Activated T-helper 2 cell treated with anti-CD3 and anti-CD28 coated beads, Interferon-gamma antibody, Interleukin-2, Interleukin-4, amounts not matched to agents 10 μg/mL and 5 μg/mL and 100 μg/mL, durations not matched to agents 14 hours and 24 hours and 36 hours (primary cell): ENCODE measurements at places on chromosomes 13 and 19.

- peaks cover 15% of the 10 kb centered on the region for H3K27me3 ChIP-seq
- no peak for DNase-seq
- peaks cover 9% of the 10 kb centered on the region for H3K4me1 ChIP-seq
- no peaks in the 10 kb centered on the region for H3K36me3 ChIP-seq
These were observed 31.9 kb upstream of the FLT1 start for GRCh38 chr13:28526876-28527275.

DNA sequence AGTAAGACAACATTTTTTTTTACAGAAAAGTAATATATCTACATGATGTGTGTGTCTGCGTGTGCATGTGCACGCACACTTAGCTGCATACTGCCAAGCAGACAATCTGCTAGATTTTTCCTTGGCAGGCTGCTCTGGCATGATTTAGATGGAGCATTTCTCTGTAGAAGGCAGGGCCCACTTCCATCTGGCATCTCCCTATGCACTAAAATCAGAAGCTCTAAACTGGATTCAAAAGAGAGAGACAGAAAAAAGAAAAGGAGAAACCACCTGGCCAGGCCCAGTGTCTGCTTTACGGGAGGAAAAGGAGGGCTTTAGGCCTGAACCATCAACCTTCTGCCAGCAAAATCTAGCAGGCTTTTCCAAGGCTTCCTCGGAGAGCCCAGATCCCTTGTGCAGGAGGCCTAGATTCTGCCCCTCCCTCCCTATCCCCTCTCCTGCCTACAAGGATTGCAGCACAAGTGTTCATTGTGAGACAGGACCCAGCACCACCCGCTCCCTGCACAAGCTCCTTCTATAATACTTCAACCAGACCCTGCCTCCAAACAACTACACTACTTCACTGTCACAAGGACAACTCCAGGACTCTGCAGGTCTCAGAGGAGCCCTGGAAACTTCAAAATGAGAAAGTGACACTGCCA lies 99.3 kb downstream of the DOCK9 start:
- no peak overlapping the region for H3K27ac ChIP-seq
- no peak for DNase-seq

- no peak overlapping the region for H3K4me3 ChIP-seq
- no peaks in the 10 kb centered on the region for H3K27me3 ChIP-seq
- peaks cover 7% of the 10 kb centered on the region for H3K4me1 ChIP-seq
- no peak overlapping the region for H3K27ac ChIP-seq
These were observed 43.8 kb downstream of the COG6 start for GRCh38 chr13:39699274-39699673.

DNA sequence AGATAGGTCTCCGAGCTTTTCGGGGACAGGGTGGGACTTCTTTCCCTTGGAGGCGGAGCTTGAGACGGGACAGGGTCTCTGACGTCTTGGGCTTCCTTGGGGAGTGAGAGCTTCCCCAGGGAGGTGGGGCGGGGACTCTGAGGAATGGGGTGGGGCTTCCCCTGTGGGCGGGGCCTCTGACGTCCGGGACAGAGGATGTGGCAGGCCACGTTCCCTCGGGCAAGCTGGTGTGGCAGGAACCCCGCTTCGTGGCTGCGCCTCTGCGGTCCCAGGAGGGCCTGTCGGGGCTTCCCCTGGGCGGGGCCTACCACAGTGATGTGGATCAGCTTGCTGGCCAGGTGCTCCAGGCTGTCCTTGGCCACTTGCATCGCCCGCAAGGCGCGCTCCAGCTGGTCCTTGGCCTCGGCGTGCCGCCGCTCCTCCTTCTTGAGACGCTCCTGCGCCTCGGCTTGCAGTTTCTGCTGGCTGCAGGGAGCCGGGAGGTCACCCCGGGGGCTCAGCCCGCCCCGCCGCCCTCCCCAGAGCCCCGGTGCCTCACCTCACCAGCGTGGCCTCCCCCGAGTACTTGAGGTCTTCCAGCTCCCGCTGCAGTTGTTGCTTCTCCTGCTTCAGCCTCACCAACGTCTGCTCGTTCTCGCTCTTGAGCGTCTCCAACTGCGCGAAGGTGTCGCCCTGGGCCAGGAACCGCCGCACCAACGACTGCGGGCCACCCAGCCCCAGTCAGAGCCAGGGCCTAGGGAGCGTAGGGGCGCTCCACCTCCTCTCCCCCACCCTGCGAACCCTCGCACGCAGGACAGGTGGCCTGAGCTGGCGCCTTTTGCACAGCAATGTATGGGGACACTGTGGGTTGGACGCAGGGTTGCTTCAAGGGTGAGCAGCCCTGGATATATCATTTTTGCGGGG lies 3.3 kb upstream of the RGL3 start:
- H3K27me3 ChIP-seq = peaks cover 47% of the 10 kb centered on the region
- H3K27ac ChIP-seq = no peak overlapping the region
- H3K4me3 ChIP-seq = peak overlapping the region; percentile 68
- H3K4me1 ChIP-seq = peaks cover 19% of the 10 kb centered on the region
- peak; percentile 73 for DNase-seq

DNA sequence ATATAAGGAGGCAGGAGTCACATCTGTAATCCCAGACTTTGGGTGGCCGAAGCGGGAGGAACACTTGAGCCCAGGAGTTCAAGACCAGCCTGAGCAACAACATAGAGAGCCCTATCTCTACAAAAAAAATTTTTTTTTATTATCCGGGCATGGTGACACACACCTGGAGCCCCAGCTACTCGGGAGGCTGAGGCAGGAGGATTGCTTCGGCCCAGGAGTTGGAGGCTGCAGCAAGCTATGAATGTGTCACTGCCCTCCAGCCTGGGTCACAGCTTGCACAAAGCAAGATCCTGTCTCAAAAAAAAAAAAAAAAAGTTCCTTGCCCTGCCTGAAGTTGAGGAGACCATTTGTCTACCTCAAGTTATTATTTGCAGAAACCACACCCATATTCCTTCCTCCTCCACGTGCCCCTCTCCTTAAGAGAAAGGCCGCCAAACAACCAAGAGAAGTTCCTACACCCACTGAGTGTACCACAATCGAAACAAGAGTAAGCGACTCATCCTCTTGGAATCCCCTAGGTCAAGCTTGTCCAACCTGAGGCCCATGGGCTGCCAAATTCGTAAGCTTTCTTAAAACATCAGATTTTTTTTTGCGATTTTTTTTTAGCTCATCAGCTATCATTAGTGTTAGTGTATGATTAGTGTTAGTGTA lies 2.2 kb downstream of the ABCC4 start:
- H3K27ac ChIP-seq = peak overlapping the region; percentile 23
- H3K4me1 ChIP-seq = peaks cover 29% of the 10 kb centered on the region
- peaks cover 6% of the 10 kb centered on the region for H3K27me3 ChIP-seq
- peaks cover 11% of the 10 kb centered on the region for H3K36me3 ChIP-seq
- H3K4me3 ChIP-seq = peak overlapping the region; percentile 88

GRCh38 chr19:36528921-36529518 lies 949 bp upstream of the ZNF260 start:
- peaks cover 54% of the 10 kb centered on the region for H3K36me3 ChIP-seq
- H3K27ac ChIP-seq = peak overlapping the region; percentile 94
- H3K27me3 ChIP-seq = no peaks in the 10 kb centered on the region
- peak overlapping the region; percentile 96 for H3K4me3 ChIP-seq

- DNase-seq = no peak
- H3K4me3 ChIP-seq = no peak overlapping the region
These were observed 344.5 kb upstream of the TMTC4 start for GRCh38 chr13:101019126-101019525.

DNA sequence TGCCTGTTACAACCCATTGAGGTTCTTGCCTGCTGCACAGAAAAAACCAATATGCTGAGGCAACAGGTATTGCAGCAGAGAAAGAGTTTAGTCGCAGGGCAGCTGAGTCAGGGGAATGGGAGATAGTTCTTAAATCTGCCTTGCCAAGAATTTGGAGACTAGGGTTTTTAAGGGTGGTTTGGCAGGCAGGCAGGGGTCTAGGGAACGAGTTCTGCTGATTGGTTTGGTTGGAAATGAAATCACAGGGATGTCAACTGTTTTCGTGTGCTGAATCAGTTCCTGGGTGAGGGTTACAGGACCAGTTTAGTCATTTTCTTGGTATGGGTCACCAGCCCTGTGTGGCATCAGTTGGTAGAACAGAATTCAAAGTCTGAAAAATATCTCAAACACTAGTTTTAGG lies 36.6 kb downstream of the PDS5B start:
- H3K4me3 ChIP-seq = no peak overlapping the region

- no peaks in the 10 kb centered on the region for H3K4me1 ChIP-seq
- no peaks in the 10 kb centered on the region for H3K27me3 ChIP-seq
- H3K4me3 ChIP-seq = no peak overlapping the region
These were observed 132.8 kb upstream of the SPRY2 start for GRCh38 chr13:80473695-80474094.

DNA sequence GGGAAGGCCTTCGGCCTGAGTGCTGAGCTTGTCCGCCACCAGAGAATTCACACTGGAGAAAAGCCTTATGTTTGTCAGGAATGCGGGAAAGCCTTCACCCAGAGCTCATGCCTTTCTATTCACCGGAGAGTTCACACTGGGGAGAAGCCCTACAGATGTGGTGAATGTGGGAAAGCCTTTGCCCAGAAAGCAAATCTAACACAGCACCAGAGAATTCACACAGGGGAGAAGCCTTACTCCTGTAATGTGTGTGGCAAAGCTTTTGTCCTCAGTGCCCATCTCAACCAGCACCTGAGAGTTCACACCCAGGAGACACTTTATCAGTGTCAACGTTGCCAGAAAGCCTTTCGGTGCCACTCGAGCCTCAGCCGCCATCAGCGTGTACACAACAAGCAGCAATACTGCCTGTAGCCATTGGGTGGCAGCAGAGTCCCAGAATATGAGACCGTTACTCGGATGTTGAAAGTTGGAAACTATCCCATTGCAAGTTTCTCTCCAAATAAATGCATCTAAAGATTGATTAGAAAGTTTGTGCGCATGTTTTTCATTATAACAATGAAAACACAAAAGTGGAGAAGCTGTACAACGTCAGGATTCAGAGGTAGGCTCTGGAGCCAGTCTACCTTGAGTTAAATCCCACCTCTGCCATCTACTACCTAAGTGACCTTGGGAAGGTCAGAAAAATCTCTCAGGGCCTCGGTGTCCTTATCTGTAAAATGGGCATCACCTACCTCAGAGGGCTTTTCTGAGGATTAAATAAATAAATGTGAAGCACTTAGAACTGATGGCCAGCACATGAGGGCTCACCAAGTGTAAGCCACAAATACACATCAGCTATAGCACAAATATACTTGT lies 21.1 kb downstream of the ZNF473 start:
- no peak overlapping the region for H3K4me3 ChIP-seq
- DNase-seq = no peak
